ENCODE measurements at places on chromosomes 7 and 10. TPM values are rescaled to one million over a fixed set of nuclear protein-coding genes. Genes with fewer than 3 reads are reported as not detected.

FLNC gene
- total RNA-seq: 4.2 TPM

SDK1 gene
- 30.7 TPM for total RNA-seq

CDK1 gene
- 14.3 TPM for total RNA-seq

SLC39A12 gene
- total RNA-seq: 2.2 TPM

LFNG gene
- 6.6 TPM for total RNA-seq

FAM221A gene
- total RNA-seq: 6.9 TPM
